ENCODE measurements at places on chromosomes 6 and 20. TPM values are rescaled to one million over a fixed set of nuclear protein-coding genes. Genes with fewer than 3 reads are reported as not detected.

The CDH4 gene
- total RNA-seq, result not detected

The OLIG3 gene
- total RNA-seq, result not detected

The THBS2 gene
- not detected for total RNA-seq

The PDYN gene
- not detected for total RNA-seq

The PRKN gene
- not detected for total RNA-seq

The IPCEF1 gene
- total RNA-seq, result not detected

The ESR1 gene
- 4.1 TPM for total RNA-seq

The FAM83C gene
- total RNA-seq, result not detected

The MRPS18A gene
- total RNA-seq, result 53.2 TPM

The SLC17A3 gene
- total RNA-seq, result not detected

The IYD gene
- not detected for total RNA-seq

Data from Karpas-422 (cell line).